ENCODE measurements at places on chromosomes 4 and X.

DNA sequence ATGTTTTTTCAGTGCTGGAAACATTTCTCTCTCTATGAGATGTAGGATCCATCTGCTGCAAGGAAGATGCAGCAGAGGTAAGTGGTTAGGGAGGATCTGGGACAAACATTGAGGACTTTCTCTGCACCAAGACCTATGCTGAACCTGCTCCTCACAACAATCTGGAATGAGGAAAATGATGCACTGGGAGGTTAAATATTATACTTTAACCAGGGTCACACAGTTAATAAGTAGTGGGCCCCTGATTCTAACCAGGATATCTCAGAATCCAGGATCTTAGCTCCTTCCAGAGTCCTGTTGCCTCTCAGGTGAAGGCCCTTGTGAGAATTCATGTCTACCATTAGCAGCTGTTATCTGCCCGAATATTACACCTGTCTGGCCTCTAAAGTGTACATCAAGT, 7.0 kb downstream of the CXCL9 start:
- no peak for DNase-seq

GRCh38 chrX:120356084-120356483, 5.8 kb upstream of the ATP1B4 start:
- no peak for DNase-seq

- DNase-seq = no peak
Measured at GRCh38 chr4:33086331-33086925, 2366.3 kb downstream of the PCDH7 start.

GRCh38 chr4:4599481-4600275, 57.8 kb upstream of the STX18 start:
- DNase-seq = no peak

- DNase-seq = no peak
Measured at GRCh38 chr4:87461281-87461700, 38.9 kb downstream of the NUDT9 start.

GRCh38 chr4:13793020-13793710, 165.6 kb upstream of the BOD1L1 start:
- DNase-seq = no peak

- no peak for DNase-seq
Measured at GRCh38 chrX:122565952-122566351, 618.1 kb upstream of the GRIA3 start.

GRCh38 chrX:42531441-42531840, 246.5 kb downstream of the PPP1R2C start:
- DNase-seq = no peak

GRCh38 chrX:65463550-65463949, 71.0 kb downstream of the LAS1L start:
- no peak for DNase-seq

GRCh38 chr4:170057866-170058265, 31.7 kb upstream of the MFAP3L start:
- no peak for DNase-seq

All from tibial artery (tissue), 4 donors.